Brain (organoid and tissue), 16 donors: ENCODE measurements at places on chromosomes 3 and 15.

DNA sequence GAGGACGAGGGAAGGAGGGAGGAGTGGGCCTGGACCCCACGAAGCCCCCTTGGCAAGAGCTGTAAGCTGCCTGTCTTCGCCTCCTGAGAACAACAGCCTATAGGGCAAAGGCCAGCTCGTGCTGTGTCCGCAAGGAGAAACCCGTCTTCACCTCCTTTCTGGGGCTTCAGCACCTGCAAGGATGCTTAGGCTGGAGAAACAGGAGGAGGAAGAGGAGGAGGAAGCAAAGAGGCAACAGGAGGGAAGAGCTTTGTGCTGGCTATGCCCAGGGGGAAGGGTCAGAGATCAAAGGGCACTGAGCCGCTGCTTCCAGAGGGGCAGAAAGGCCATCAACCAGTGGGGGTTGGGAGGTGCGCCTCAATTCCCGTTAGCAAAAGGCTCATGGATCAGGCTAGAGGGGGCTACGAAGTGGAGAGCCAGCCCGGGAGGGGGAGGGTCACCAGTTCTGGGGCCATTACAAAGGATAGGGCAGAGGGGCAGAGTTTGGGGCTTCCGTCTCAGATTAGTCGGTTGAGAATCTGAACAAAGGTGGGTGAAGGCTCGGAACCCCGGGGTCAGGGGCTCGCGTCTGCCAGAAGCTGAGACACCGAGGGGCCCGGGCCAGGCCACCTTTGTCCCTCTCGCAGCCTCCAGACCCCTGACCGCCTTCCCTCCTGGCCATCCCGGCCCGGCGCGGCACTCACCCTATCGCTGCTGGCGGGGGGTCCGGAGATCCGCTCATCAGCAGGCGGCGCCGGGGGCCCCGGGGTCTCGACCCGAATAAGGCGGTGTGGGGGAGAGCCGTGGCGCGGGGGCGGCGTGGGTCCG is 792 bp downstream of the SHF start:
- no peak for DNase-seq

DNA sequence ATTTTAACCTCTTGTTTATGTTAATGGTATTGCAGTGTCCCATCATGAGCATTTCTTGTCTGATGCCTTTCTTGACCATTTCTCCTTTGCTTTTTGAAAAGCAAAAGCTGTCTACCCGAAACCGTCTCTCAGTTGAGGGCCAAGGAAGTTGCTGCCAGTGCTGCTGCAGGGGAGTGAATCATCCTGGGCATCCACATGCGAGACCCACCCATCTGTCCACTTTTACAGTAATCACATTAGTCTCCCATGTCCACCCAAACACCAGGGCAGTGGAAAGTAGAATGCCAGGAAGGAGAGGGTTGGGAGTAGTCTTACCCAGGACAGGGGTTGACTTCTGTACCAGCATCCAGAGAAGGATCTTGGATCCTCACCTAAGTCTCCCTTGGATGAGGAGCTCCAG is 48.6 kb upstream of the TEX264 start:
- DNase-seq = peak; percentile 0

DNA sequence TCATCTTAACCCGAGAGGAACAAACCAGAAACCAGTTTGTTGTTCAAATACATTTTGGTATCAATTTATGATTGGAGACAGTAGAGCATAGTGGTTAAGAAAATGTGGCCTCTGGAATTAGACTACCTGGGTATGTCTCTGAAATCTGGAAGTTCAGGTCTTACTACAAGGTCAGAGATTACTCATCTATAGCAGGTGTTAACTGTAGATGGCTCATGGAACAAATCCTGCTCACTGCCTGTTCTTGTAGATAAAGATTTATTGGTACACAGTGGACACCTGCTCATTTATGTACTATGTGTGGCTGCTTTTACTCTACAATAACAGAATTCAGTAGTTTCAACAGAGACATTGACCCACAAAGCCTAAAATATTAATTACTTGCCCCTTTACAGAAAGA is 413.3 kb downstream of the CNTN6 start:
- no peak for DNase-seq

- DNase-seq = no peak
These were observed 320.1 kb upstream of the WNT5A start for GRCh38 chr3:55807210-55807609.

DNA sequence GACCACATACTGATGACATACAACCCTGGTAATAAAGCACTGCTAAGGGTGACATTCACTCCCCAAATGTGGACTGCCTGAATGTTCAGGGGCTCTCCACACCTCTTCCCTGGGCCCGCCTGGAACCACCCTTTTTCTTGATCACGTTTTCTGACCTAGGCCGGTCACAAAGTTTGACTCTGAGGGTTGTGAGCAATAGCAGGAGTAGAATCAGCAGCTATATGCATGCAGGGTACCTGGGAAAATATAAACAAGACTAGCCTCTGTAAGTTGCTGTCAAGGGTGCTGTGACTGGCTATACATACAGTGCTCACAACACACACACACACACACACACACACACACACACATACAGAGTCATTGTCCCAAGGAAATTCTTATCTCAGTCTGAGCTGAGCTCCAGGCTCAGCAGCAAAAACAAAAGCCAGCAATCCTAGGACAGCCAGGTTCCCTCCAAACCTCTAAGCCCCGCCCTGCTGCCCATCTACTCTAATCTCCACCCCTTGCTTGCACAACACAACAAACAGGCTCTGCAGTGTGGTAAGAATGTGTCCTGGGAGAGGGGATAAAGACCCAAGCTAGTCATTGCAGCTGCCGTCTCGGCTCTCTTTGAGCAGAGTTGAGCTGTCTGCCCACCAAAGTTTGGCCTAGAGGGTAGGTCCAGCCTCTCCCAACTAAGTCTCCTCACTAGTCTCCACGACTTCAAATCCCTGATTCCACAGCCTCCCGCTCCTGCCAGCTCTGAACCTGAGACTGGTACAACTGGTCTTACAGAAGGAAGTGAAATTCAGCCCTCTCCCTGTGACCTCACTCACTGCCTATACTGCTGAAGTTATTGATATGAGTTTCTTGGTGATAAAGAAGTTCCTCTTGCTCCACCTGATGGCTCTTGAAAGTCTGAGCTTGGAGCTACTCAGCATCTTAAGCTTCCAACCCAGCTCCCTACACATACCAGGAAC is 2.2 kb downstream of the BMF start:
- no peak for DNase-seq

- DNase-seq = no peak
These were observed 23.6 kb upstream of the MTMR14 start for GRCh38 chr3:9625656-9626055.

- no peak for DNase-seq
These were observed 4.3 kb upstream of the FNDC3B start for GRCh38 chr3:172034786-172035685.

- no peak for DNase-seq
These were observed 303.6 kb upstream of the ARPP21 start for GRCh38 chr3:35335703-35336102.

DNA sequence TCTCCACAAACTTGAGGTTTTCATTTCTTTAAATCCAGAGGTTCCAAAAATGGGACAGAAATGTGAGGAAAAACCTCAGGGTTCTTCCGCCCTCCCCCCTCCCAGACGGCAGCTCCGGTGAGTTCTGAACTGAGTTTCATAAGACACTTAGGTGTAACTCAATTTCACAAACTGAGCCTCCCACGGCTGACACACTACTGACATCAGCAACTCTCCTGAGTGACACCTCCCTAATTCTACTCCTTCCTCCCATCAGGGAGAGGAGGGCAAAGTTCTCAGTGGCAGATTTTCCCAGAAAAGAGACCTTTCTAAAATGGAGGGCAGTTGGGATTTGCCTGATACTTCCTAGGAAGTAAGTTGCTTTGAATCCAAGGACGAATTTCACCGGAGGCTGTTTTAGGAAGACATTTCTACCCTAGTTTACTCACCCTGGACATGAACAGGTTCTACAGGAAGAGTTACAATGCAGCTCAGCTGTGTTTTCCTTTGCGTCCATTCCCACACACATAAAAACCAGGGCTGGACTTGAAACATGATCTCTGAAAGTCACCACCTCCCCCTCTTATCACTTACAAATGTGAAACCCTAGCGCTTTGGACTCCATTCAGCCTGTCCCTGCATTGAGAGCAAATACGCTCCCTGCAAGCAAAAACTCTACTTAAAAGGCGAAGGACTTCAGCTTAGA is 78.1 kb upstream of the LMOD3 start:
- DNase-seq = peak; percentile 20

DNA sequence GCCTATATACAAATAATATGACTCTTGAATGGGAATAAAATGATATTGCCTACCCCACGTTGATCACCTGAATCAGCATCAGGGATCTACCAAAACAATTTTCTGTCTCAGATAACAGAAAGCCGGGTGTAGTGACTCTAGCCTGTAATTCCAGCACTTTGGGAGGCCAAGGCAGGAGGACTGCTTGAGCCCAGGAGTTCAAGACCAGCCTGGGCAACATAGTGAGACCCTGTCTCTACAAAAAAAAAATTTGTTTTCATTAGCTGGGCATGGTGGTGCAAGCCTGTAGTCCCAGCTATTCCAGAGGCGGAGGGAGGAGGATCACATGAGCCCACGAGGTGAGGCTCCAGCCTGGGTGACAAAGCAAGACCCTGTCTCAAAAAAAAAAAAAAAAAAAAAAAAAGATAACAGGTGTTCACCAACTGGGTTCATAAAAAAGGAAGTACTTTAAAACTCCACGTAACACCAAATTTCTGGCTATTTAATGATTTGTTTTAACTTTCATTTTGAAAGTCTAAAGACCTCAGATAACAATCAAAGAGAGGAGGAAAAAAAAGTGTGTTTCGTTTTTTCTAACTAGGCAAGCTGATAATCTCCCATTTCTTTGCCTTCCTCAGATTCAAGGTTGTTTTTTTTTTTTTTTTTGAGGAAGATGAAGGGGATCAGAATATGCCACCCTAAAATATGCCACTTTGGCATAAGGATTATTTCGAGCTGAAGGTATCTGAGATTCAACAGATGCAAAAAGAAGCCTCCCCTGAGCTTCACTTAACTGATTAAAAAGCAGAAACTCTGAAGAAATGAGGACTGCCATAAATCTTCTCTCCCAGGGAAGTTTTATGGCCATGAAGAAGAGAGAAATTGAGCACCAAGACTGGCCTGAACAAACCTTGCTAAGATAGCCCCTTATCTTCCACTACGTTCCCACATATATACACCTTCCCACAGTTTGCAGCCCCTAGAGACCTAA is 44.1 kb downstream of the TRANK1 start:
- no peak for DNase-seq

DNA sequence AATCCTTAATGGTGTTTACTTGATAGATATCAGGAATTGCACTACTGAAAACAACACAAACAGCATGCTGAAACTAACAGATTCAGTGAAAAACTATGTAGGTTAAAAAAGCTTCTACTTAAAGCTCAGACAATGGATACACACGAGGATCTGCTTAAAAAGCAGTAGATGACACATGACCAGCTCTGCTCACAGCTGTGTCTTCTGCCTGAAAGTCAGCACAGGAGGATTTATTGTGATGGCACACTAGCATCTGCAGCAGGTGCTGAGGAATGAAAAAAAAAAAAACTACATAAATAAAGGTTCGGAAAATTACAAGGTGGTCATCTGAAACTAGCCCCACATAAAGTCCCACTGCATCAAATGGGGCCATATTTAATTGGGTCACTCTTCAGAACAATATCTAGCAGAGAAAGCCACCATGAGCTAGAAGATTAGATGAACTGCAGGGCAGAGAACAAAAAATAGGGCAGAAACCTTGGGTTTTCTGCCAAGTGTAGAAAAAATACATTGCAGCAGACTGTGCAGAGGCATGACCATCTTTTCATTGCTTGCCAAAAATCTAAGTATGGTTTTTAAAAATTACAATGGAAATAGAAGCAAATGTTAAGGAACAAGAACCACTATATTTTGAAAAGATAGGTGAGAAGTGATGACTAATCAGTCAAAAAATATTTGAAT is 13.2 kb upstream of the GOLM2 start:
- peak; percentile 18 for DNase-seq

DNA sequence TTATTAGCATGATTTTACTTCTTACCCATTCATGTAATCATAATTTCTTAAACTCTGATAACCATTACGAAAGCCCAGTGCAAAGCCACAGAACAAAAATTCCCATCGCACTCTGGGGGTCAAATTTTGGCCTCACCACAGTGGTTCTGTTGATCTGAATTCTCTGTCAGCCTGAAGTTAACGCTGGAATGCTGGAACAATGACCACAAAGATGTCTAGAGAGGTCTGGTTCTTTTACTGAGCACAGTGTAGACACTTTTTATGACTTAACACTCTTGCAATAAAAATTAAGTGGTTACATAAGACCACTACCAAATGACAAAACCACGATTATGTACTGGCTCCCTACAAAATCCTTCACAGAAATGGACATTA is 94.7 kb downstream of the PDZRN3 start:
- DNase-seq = no peak

DNA sequence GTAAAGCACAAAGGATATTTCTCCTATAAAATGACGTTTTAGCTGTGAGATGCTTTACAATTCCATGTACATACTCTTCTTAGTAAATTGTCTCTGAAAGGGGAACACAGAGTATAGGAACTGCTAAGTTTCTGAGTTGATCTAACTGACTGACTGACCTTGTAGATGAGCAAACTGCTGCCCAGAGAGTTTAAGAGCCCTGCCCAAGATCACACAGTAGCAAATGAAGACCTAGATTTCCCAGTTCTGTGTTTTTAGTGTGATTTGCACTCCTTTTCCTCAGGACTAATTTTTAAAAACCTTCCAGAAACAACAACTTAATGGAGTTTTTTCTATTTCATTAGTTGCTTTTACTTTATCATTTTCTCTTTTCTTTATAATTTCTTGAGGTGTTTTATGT is 247.7 kb downstream of the PDCD6IP start:
- DNase-seq = no peak

DNA sequence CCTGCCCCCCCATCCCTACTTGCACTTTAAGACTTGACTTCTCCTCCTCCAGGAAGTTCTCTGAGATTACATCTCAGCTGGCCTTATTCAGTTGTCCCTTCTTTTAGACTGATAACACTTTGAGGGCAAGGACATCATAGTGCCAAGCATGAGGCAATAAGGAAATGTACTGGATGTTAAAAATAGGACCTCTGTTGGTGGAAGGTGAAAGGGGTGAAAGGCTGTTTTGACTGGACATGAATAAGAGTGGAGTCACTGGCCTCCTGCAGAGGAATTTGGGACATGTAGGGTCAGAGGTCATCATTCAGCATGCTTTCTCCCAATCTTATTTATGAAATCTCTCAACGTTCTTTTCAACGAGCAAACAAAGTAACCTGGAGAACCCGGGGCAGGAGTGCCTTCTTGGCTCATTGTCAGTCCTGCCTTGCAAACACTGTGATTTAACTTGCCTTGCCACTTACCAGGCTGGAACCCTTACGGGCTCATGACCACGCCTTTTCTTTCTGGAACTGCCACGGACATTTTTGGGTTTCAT is 38.6 kb downstream of the TRIM71 start:
- DNase-seq = no peak
